Activated CD8-positive, alpha-beta memory T cell treated with anti-CD3 and anti-CD28 coated beads, Interleukin-2, amount 10 ng/mL, durations not matched to agents 7 days and 5 days (primary cell): ENCODE measurements at places on chromosomes 5 and 9. TPM values are rescaled to one million over a fixed set of nuclear protein-coding genes. Genes with fewer than 3 reads are reported as not detected.
A peak's percentile ranks its signal among the peaks of the same experiment; 100 is the strongest.

- H3K36me3 ChIP-seq = no peaks in the 10 kb centered on the region
- DNase-seq = no peak
- H3K4me3 ChIP-seq = no peak overlapping the region
- peaks cover 81% of the 10 kb centered on the region for H3K27me3 ChIP-seq
- H3K4me1 ChIP-seq = no peaks in the 10 kb centered on the region
Observed at GRCh38 chr5:171322527-171322926, 13.5 kb downstream of the TLX3 start.

DNA sequence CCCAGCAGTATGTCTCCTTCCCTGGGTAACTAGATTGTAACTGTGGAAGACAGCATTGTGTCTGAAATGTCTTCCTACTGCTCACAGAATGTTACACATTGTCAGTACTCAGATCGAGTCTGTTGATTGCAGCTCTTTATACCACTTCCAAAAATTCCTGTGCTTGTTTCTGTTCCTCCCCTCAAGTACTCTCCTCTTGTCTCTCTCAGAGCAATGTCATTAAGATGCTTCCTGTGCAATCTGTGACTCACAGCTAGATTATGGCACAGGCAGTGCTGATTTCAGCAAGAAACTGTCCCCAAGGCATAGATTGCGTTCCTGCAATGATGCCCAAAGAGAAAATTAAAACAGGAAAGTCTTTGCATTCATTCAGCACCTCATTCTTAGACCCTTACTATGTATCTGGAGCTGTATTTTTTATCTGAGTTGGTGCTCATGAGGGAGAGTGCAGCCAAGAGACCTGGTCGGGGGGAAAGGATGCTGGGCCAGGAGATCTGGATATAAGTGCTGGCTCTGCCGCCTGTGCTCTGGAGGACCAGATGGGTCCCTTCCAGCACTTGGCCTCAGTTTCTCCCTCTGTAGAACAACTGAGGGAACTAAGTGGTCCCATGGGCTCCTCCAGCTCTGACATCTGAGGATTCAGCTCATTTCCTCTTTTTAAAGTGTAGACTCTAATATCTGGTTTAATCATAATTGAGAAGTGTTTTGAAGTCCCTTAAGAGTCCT lies 40.8 kb upstream of the GNPDA1 start:
- DNase-seq = no peak
- H3K36me3 ChIP-seq = no peaks in the 10 kb centered on the region
- H3K27ac ChIP-seq = no peak overlapping the region
- no peaks in the 10 kb centered on the region for H3K27me3 ChIP-seq
- no peak overlapping the region for H3K4me3 ChIP-seq

DNA sequence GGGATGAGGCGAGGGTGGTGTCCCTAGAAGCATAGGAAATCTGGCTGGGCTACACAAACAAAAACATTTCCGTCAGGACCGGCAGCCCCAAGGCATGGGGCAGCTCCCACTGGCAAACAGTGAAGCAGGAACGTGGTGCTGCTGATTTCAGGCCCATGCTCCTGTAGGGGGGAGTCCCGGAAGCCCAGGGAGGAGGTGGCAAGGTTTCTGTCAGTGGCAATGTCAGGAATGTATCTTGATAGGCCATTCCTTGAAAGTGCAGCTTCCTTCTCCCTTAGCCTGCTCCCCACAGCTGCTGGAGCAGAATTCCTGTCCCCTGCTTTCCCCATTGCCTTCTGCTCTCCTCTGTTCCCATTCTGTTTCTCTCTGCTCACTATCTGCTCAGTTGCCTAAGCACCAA lies 42.4 kb downstream of the MRRF start:
- no peak overlapping the region for H3K4me3 ChIP-seq
- H3K36me3 ChIP-seq = peaks cover 4% of the 10 kb centered on the region
- peaks cover 7% of the 10 kb centered on the region for H3K4me1 ChIP-seq
- no peak for DNase-seq
- H3K27ac ChIP-seq = no peak overlapping the region

- H3K4me3 ChIP-seq = no peak overlapping the region
- H3K4me1 ChIP-seq = peaks cover 3% of the 10 kb centered on the region
- no peaks in the 10 kb centered on the region for H3K27me3 ChIP-seq
- no peak overlapping the region for H3K27ac ChIP-seq
- no peak for DNase-seq
- H3K36me3 ChIP-seq = no peaks in the 10 kb centered on the region
Observed at GRCh38 chr9:136854842-136855460, 2.8 kb downstream of the MAMDC4 start.

DNA sequence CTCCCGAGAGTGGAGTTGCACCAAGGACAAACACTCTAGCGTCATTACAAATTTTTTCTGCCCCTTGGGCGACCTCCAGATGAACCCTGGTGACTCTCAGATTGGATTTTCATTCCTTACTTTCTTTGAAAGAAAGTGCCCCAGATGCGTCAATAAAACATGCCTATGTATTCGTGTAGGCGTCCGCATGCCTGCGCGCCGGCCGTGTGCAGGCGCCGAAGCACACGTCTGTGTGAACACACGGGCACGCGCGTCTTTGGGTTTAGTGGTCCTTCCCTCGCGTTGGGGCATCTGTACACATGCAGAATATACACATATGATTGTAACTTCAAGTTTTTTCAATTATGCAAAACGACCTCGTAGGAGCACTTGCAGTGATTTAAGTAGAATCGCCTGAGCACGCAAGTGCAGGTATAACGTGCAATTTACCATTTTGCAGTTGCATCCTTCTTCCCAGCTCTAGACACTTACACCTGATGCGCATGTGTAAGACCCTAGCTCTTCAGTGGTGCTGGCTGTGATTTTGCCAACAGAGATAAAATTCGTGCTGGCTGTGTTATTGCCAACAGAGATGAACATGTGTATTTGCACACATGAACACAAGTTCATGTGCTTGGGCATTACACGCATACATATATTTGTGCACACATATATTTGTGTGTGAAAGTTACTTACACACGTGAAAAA lies 1.9 kb upstream of the LHX2 start:
- peak overlapping the region; percentile 47 for H3K27ac ChIP-seq
- H3K36me3 ChIP-seq = peaks cover 8% of the 10 kb centered on the region
- peak overlapping the region; percentile 31 for H3K4me3 ChIP-seq

GRCh38 chr5:161846746-161847145 lies 1.2 kb upstream of the GABRA1 start:
- no peak for DNase-seq
- no peaks in the 10 kb centered on the region for H3K27me3 ChIP-seq
- no peak overlapping the region for H3K27ac ChIP-seq
- no peaks in the 10 kb centered on the region for H3K36me3 ChIP-seq

DNA sequence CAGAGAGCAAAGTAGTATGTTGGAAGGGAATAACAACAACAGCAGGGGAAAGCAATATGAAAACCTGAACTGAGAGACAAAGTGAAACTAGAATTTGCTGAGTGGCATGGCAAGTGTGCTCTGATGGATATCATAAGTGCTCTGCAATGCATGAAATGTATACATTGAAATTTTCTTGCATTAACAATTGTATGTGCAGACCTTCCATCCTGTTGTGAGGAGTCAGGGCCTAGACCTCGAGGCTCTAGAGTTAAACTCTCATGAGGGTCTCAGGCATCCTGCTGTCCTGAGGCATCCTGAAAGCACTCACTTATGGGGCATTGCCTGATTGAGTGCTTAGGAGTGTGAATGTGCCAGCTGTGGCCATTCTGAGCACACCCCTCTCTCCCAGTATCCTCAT lies 1.1 kb downstream of the ECM2 start:
- peaks cover 8% of the 10 kb centered on the region for H3K4me1 ChIP-seq
- H3K4me3 ChIP-seq = no peak overlapping the region
- H3K36me3 ChIP-seq = peaks cover 6% of the 10 kb centered on the region
- H3K27ac ChIP-seq = no peak overlapping the region

The SLC1A3 gene
- not detected for total RNA-seq
